H1 (cell line): ENCODE measurements at places on chromosomes 5 and 9. TPM values are rescaled to one million over a fixed set of nuclear protein-coding genes. Genes with fewer than 3 reads are reported as not detected.

PRRC1 gene
- 78.6 and 79.0 TPM in 2 replicates for total RNA-seq

CATSPER3 gene
- total RNA-seq, result 0.48 TPM in 1 of 2 replicates, not detected in the other

RANBP3L gene
- not detected in 2 replicates for total RNA-seq

C1QTNF3 gene
- 0.82 and 1.0 TPM in 2 replicates for total RNA-seq

GRCh38 chr5:57499262-57500050, 16.8 kb upstream of the ACTBL2 start:
- no peak for DNase-seq

EIF4E1B gene
- 0.63 and 0.97 TPM in 2 replicates for total RNA-seq
